ENCODE measurements at places on chromosomes 11 and 22. TPM values are rescaled to one million over a fixed set of nuclear protein-coding genes. Genes with fewer than 3 reads are reported as not detected.

Gene MRTFA
- total RNA-seq = 39.9 TPM

Gene RRM1
- total RNA-seq = 107 TPM

Gene FAM111B
- 3.8 TPM for total RNA-seq

Gene CYB5R2
- 29.0 TPM for total RNA-seq

Gene SLC5A1
- total RNA-seq = not detected

Gene HEPN1
- not detected for total RNA-seq

Gene BTBD18
- not detected for total RNA-seq

Gene ZNF214
- total RNA-seq = 9.1 TPM

Gene CASP12
- 0.22 TPM for total RNA-seq

Gene CHKB
- 26.7 TPM for total RNA-seq

Gene ADORA2A
- total RNA-seq = 0.32 TPM

Gene PATE4
- not detected for total RNA-seq

Gene EMID1
- total RNA-seq = 0.76 TPM
